ENCODE measurements at places on chromosomes 1 and 21. TPM values are rescaled to one million over a fixed set of nuclear protein-coding genes. Genes with fewer than 3 reads are reported as not detected.
A peak's percentile ranks its signal among the peaks of the same experiment; 100 is the strongest.

Gene MYCL
- 0.13 TPM for polyA plus RNA-seq

Gene UMODL1
- polyA plus RNA-seq = not detected

Gene STUM
- polyA plus RNA-seq = 0.48 TPM

Gene CELF3
- 0.04 TPM for polyA plus RNA-seq

Gene BEST4
- 0.44 TPM for polyA plus RNA-seq

Gene CHI3L1
- 14.3 TPM for polyA plus RNA-seq

Gene KCNJ10
- polyA plus RNA-seq = 0.09 TPM

Gene NFYC
- 49.9 TPM for polyA plus RNA-seq

Gene TMEM9
- polyA plus RNA-seq = 49.6 TPM

Gene TMEM269
- polyA plus RNA-seq = 0.01 TPM

Gene PRR9
- polyA plus RNA-seq = not detected

Gene OXCT2
- polyA plus RNA-seq = 3.3 TPM

Gene ZFYVE9
- 2.6 TPM for polyA plus RNA-seq

Gene TPTE
- not detected for polyA plus RNA-seq

Gene SPRR3
- 2.6 TPM for polyA plus RNA-seq

DNA sequence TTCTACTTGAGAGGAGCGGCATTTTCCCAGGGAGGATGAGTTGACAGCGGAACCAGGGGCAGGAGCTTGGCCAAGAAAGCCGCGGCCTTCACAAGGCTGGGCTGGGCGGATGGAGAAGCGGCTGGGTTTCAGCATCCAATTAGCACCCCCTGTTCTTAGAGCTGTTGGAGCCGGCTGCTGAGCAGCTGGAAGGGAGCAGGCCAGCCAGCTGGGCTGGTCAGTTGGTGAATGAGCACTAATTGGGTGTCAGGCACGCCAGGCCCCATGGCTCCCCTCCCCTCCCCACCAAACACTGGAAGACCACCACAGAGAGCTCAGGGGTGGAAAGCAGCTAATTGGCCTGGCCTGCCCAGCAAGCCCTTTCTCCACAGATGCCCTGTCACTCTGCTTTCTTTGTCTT is 245.6 kb downstream of the RRAGC start:
- DNase-seq = peak; percentile 14
- no peaks in the 10 kb centered on the region for H3K36me3 ChIP-seq
- H3K4me3 ChIP-seq = no peak overlapping the region
- no peaks in the 10 kb centered on the region for H3K4me1 ChIP-seq

DNA sequence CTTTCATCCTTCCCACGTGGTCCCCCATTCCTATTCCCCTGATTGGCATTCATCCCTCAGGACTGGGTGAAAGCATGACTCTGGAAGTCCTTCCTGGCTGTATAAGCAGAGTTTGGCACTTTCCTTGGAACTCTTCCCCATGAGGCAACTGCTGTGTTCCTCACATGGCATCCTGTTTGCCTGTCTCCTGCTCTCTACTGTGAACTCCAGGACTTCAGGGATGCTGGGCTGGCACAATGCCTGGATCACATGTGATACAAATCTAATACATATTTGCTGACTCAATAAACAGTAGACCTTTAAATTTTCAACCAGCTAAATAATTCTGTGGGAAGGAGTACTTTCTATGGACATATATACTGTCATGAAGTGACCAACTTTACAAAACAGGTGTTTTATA is 46.8 kb upstream of the EDEM3 start:
- H3K27ac ChIP-seq = no peak overlapping the region
- peaks cover 76% of the 10 kb centered on the region for H3K36me3 ChIP-seq
- no peaks in the 10 kb centered on the region for H3K27me3 ChIP-seq

GRCh38 chr1:209504571-209504970 is 78.9 kb upstream of the CAMK1G start:
- DNase-seq = no peak
- no peak overlapping the region for H3K4me3 ChIP-seq
- no peaks in the 10 kb centered on the region for H3K4me1 ChIP-seq
- H3K36me3 ChIP-seq = no peaks in the 10 kb centered on the region
- no peak overlapping the region for H3K27ac ChIP-seq

DNA sequence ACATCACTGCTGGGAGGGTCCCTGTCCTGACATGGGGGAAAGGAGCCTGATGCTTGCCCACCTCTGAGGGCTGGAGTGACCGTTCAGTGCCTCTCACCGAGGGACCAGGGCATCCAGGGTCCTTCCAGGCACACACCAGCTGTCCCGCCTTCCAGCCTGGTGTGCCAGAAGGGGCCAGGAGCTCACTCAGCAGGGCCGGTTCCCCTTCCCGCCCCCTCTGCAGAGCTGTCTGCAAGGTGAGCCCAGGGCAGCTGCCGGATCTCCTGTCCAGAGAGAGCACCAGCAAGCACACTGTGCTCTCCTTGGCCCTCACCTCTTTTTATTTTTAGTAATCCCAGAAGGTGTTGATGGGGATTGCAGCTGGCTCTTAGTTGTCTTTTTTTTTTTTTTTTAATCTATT is 16.9 kb downstream of the H6PD start:
- H3K27ac ChIP-seq = peak overlapping the region; percentile 79
- H3K36me3 ChIP-seq = no peaks in the 10 kb centered on the region
- no peak for DNase-seq
- H3K4me3 ChIP-seq = no peak overlapping the region
- no peaks in the 10 kb centered on the region for H3K27me3 ChIP-seq

DNA sequence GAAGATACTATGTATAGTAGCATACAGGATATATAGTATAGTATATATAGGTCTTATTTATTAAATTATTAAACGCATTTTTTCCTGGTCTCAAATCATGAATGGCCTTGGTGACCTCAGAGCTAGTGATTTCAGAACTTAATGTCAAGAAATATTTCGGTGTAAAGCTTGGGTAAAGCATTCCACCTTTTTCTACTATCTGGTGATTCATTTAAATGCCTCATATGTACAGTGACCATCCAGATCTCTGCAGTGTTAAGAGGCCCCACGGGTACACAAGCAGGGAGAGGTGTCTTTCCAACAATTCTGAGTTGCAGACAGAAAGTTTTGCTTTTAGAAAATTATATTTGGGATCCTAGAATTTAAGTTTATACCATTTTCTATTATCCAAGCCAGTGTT is 626.5 kb downstream of the PTPRC start:
- DNase-seq = no peak
- no peak overlapping the region for H3K4me3 ChIP-seq

GRCh38 chr1:201021630-201022492 is 1.7 kb downstream of the KIF21B start:
- H3K27me3 ChIP-seq = no peaks in the 10 kb centered on the region
- H3K4me1 ChIP-seq = peaks cover 12% of the 10 kb centered on the region
- no peaks in the 10 kb centered on the region for H3K36me3 ChIP-seq

DNA sequence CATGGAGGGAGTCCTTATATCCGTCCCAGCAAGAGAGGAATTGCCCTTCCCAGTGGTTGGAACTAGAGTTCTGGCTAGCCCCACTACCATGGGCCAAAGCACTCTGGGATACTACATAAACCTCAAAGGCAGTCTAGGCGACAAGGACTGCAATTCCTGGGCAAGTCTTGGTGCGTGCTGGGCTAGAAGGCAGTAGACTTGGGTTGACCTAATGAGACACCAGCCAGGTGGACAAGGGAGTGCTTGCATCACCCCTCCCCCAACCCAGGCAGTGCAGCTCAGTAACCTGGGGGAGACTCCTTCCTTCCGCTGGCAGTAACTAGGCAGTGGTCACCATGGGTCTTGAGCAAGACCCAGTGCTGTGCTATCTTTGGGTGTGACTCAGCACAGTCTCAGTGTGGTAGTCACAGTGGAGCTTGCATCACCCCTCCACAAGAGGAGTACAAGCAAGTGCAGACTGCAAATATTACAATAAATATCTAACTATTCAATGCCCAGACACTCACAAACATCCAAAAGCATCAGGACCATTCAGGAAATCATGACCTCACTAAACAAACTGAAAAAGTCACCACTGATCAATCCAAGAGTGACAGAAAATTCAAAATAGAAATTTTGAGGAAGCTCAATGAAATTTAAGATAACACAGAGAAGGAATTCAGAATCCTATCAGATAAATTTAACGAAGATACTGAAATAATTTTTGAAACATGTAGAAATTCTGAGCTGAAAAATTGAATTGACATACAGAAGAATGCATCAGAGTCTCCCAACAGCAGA is 84.7 kb upstream of the LYPLAL1 start:
- no peaks in the 10 kb centered on the region for H3K27me3 ChIP-seq
- peaks cover 3% of the 10 kb centered on the region for H3K4me1 ChIP-seq
- no peak overlapping the region for H3K27ac ChIP-seq
- H3K4me3 ChIP-seq = no peak overlapping the region

GRCh38 chr1:24535021-24535424 is 20.9 kb upstream of the NCMAP start:
- no peaks in the 10 kb centered on the region for H3K36me3 ChIP-seq
- H3K4me3 ChIP-seq = no peak overlapping the region
- H3K27ac ChIP-seq = no peak overlapping the region
- no peaks in the 10 kb centered on the region for H3K27me3 ChIP-seq
- no peak for DNase-seq

DNA sequence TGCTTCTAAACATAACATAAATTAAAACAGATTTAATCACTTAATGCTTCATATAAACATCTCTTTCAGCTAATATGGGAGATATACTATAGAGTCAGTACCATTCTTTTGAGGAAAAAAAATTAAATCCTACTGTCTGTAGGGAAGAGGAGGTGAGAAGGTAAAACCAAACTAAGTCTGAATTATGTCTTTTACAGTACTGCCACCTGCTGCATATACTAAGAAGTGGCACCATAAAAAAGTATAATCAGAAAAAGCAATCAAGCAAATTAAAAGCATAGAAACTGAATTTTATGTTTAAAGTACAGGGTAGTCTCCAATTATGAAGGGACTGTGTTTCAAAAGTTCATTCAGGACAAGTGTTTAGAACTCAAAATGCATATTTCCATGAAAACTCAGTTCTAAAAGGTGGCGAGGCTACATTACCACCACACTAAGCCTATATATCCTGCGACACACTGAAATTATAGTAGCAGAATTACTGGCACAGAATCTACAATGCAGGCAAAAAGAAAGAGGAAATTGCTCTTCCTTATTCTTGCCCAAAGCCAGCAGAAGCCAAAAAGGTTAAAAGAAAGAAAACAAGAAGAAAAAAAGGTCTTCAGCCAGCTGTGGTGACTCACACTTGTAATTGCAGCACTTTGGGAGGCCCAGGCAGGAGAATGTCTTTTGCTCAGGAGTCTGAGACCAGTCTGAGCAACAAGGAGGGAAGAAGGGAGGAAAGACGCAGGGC is 9.0 kb downstream of the NSL1 start:
- peaks cover 68% of the 10 kb centered on the region for H3K36me3 ChIP-seq
- H3K27me3 ChIP-seq = no peaks in the 10 kb centered on the region
- H3K4me1 ChIP-seq = no peaks in the 10 kb centered on the region

- DNase-seq = no peak
- peaks cover 9% of the 10 kb centered on the region for H3K4me1 ChIP-seq
- H3K27ac ChIP-seq = no peak overlapping the region
- no peaks in the 10 kb centered on the region for H3K36me3 ChIP-seq
- H3K4me3 ChIP-seq = no peak overlapping the region
Observed at GRCh38 chr1:25657883-25658760, 41.5 kb downstream of the MAN1C1 start.

GRCh38 chr1:201737352-201738060 is 91.5 kb upstream of the IPO9 start:
- H3K27ac ChIP-seq = peak overlapping the region; percentile 90
- H3K4me3 ChIP-seq = no peak overlapping the region
- DNase-seq = peak; percentile 68
- peaks cover 16% of the 10 kb centered on the region for H3K27me3 ChIP-seq
- H3K36me3 ChIP-seq = no peaks in the 10 kb centered on the region

GRCh38 chr1:201139756-201140155 is 12.8 kb upstream of the ASCL5 start:
- H3K36me3 ChIP-seq = peaks cover 68% of the 10 kb centered on the region
- H3K27ac ChIP-seq = no peak overlapping the region
- no peak for DNase-seq
- H3K27me3 ChIP-seq = no peaks in the 10 kb centered on the region

DNA sequence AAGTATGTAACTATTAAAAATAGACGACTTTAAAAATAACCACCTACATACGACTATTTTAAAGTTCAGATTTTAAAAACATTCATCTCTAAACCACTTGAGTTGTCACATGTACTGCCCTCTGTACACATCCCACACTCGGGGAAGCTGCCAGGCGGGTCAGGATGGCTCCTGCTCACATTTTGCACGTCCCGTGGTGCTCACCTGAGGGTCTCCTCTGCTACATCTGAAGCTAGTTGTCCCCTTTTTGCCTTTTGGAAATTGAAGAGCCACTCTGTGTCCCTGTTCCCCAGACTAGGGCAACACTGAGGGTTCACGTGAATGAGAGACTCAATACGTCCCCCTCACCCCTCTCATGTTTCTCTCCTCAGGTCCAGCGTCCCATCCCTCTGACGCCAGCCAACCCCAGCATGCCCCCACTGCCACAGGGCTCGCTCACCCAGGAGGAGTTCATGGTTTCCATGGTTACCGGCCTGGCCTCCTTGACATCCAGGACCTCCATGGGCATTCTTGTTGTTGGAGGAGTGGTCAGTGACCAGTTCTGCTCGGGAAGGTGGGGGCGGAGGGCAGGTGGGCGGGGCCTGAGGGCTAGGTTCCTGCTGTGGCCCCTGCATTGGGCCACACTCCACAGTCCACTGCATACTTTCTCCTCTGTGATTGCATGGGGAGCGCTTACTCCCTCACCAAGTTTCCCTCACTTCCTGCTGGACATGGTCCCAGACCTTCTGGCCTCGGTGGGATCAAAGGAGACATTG is 13.0 kb upstream of the MIIP start:
- no peak for DNase-seq
- peaks cover 26% of the 10 kb centered on the region for H3K4me1 ChIP-seq
- H3K36me3 ChIP-seq = peaks cover 88% of the 10 kb centered on the region
- no peak overlapping the region for H3K27ac ChIP-seq
- H3K4me3 ChIP-seq = no peak overlapping the region

- no peaks in the 10 kb centered on the region for H3K27me3 ChIP-seq
- no peak for DNase-seq
- H3K4me1 ChIP-seq = no peaks in the 10 kb centered on the region
- H3K4me3 ChIP-seq = no peak overlapping the region
- no peak overlapping the region for H3K27ac ChIP-seq
Observed at GRCh38 chr1:176450526-176450925, 12.4 kb upstream of the PAPPA2 start.

DNA sequence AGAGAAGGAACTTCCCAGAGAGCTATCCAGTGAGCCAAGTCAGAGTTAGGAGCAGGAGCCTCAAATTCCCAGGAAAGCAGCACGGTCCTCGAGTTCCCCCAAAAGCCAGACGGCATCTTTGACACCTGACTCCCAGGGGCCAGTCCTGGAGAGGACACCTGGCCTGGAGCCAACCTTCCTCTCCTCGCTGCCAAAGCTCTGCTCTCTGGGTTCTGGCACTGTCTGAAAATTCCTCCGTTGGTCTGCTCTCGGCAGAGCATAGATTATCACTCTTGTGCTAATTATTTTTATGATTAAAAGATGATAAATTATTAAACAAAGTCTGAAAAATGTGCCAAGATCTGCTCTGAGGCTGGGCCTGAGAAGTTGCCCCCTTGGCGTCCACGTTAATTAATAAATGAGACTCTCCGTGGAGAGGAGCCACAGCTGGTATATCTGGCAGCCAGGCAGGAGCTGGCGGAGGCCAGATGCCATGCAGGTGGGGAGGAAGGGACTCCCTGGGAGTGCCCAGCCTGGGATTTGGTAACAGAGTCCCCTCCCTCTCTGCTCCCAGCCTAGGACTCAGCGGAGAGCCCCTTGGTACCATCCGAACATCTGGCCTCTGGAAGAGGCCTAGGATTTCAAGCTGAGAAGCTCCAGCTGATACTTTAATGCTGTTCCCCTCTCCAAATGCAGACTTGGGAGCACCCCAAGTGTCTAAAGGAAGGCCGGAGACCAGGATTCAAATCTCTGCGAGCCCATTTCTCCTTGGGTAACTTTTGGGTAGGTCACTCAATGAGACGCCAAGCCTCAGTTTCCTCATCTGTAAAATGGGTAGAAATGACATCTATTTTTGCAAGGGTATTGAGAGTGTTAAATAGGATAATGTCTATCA is 163.7 kb upstream of the POU3F1 start:
- DNase-seq = peak; percentile 34
- no peaks in the 10 kb centered on the region for H3K36me3 ChIP-seq
- no peak overlapping the region for H3K4me3 ChIP-seq
- no peak overlapping the region for H3K27ac ChIP-seq
- peaks cover 17% of the 10 kb centered on the region for H3K27me3 ChIP-seq

All from heart right ventricle (tissue), 16 donors.